ENCODE measurements at places on chromosomes 13 and 19.

GRCh38 chr19:22327321-22327720 is 41.1 kb downstream of the ZNF729 start:
- no peak for DNase-seq

DNA sequence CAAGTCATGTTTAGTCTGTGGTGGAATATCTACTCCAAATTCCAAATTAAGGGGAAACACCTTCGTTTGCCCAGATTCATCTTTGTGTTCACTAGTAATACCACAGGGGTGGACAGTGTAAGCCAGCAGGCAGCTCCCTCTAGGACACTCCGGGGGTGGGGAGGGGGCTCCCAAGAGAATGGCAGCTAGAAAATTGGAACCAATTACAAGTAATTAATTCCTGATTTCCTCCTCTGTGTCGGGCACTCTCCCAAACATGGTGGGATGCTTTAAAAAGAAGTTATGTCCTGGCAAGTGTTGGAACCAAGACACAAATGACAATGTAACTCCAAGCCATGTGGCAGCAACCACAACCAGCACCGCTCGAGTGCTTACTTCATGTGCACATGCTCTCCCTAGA is 5.9 kb downstream of the COL4A1 start:
- no peak for DNase-seq

- no peak for DNase-seq
Measured at GRCh38 chr13:58706421-58706820, 1074.9 kb downstream of the PCDH17 start.

DNA sequence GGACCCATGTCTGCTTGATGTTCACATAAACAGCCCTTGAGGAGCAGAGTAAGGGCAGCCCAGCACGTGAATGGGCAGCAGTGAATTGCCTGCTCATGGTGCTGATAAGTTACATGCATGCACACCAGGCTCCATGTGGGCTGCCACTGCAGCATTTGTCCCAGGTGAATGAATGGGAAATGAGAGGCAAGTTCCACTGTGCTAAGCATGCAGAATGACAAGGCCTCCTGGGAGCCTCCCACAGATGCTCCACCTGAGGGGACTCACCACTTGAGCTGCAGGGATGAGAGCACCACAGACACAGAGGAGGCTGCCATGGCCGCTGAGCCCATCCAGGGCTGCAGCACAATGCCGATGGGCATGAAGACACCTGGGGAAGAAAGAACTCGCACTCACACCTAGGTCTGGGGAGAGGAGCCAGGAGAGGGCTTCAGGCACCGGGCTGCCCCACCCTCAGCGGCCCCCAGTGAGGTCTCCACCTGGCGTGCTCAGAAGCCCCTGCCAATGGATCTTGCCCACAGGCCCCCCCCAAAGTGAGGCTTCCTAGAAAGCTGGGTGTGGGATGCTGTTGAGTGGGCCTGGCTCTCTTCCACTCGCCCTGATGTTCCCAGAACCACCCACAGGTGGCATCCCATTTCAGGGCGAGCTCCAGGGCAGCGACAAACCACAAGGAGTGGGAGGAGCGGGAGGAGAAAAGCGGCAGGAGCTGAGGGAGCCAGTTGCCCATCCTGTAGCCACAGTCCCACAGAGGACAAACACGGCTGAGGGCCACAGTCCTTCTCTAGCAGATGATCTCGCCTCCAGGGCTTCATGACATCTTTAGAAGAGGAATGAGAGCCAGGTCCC is 73.8 kb downstream of the CCDC70 start:
- DNase-seq = no peak

GRCh38 chr13:38180126-38180525 is 169.5 kb upstream of the UFM1 start:
- DNase-seq = no peak

- no peak for DNase-seq
Measured at GRCh38 chr13:45232591-45232990, 31.7 kb upstream of the KCTD4 start.

GRCh38 chr19:33329736-33330135 is 27.4 kb upstream of the CEBPA start:
- no peak for DNase-seq

DNA sequence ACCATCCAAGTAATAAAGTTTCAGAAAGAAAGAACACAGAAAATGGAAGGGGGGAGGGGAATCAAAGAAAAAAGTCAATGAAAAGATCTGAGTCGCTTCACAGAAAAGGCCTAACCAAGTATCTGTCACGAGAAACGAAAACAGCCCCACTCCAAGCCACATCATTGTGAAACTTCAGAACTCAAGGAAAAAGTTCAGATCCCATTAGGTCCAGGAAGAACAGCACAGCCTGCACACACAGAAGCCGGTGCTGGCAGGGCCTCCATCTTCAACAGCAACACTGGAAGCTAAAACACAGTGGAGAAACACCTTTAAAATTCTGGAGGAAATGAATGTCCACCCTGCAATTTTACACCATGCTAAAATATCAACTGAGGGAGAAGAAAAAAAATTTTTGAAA is 8.0 kb downstream of the STK24 start:
- DNase-seq = no peak

Data from thoracic aorta (tissue), 2 donors.